CD4-positive, alpha-beta T cell treated with Interferon gamma for 1 hour (primary cell): ENCODE measurements at places on chromosomes 7 and 10.

DNA sequence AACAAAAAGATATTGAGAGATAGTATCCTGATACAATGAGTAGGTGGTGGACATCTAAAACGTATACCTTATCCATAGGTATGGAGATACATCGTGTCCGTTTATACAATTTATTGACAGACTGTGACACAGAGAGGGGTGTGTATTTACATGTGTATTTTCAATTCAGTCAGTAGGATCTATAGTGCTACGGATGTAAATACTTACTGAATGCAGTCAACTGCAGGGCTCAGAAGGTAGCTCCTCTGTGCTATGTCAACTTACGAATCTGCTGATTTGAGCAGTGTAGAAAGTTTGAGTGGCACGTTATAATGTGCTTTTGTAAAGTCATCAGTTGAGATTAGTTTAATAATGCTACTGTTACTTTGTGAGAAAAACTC, 626 bp downstream of the ZNF804B start:
- DNase-seq = no peak

GRCh38 chr10:100882671-100883311, 30.0 kb upstream of the SLF2 start:
- DNase-seq = no peak

DNA sequence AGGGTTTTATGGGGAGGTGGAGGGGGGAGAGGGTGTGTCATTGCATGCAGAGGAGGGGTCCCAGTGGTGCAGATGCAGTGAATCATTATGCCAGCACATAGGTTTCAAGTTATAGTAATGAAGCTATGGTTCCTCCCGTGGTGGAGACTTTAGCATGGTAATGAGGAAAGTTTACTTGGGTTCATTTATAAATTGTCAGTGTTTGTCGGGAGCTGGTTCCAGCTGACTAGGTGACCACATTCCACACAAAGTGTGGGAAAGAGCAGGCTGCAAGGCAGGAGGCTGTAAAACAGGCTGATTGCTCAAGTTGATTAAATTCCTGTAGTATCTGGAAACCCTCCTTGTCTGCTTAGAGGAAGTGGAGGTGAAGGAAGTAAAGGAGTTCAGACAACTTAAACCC, 78.9 kb downstream of the SRI start:
- no peak for DNase-seq

DNA sequence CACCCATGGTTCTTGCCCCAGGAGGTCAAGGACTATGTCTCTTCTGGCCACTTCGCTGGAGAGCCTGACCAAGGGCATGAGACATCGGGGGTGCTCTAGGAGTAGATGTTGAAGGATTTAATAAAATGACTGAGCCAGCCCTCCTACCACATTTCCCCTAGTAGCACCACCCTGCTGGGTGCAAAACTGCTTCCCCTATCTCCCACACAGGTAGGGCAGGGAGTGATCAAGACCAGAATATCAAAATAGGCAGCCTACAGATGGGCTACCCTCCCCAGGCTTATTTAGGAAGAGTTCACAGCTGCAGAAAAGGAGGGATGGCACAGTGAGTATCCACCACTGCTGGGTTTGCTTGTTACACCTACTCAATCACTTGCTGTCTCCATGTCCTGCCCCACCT, 103.9 kb downstream of the FGFR2 start:
- no peak for DNase-seq

GRCh38 chr7:151408839-151409666, 785 bp downstream of the WDR86 start:
- DNase-seq = peak; percentile 86

GRCh38 chr10:128781637-128782036, 655.4 kb upstream of the MKI67 start:
- no peak for DNase-seq

GRCh38 chr7:67448271-67448670, 451.6 kb downstream of the TYW1 start:
- no peak for DNase-seq

- DNase-seq = no peak
Measured at GRCh38 chr7:25665374-25665773, 437.1 kb upstream of the NPVF start.

- no peak for DNase-seq
Measured at GRCh38 chr7:88835147-88835728, 39.7 kb upstream of the TEX47 start.

DNA sequence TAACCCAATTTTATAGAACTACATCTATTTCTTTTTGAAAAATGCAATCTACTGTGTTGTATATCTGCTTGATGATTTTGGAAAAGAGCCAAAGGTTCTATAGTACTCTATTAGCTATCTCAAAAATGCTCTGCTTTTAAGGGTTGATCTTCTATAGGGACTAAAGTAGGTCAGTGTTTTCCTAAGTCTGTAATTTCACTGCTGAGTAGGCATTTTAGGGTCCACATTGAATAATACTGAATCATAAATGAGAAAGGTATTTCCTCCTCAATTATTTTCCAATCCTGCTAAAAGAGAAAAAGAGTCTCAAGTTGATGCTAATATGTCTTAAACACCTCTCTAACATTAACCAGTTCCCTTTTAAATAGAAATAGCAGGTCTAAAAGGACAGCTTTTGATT, 244.2 kb downstream of the LHFPL3 start:
- no peak for DNase-seq

DNA sequence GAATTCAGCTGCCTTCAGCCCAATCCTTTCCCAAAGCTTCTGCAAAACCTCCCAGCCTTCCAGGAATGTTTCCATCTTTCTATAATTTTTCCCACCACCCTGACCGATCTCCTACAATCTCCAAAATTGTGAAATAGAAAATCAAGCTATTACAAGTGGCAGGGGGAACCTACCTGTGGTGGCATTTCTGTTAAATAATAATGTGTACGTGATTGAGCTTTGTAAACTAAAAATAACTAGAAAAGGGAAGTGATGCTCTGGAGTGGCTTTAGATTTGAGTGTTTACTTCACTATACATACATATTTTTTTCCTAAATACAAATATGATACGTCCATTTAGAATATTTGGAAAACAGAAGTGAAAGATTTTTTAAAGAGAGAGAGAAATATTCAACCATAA, 593.6 kb downstream of the GRM8 start:
- no peak for DNase-seq

DNA sequence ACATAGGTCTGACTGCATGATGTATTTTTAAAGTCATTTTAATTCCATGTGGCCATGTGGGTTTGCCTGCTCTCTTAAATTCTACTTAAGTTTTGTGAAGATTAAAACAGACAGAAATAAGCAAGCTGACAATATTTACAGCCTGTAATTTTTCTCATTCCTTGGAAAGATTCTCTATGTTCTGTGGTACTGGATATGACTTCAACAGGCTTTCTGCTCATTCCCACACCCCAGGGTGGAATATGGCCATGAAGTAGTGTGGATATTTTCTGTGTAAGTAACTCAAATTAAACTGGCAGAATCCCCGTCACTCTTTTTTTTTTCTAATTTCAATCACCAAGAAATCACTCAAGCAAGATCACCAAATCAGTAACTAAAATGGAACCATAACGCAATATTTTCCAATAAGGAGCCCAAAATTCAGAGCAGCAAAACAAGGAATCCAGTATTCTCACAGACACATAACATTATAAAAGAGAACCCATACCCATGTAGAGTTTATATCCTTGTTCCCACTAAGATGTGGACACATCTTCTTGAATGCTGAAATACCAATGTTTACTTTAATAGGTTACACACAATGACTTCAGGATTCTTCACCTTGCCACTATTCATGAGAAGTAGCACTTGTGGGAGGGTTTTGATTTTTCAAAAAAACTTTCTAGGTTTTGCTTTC, 5.7 kb downstream of the HOXA5 start:
- no peak for DNase-seq

GRCh38 chr7:28953633-28954032, 4.5 kb downstream of the TRIL start:
- no peak for DNase-seq

DNA sequence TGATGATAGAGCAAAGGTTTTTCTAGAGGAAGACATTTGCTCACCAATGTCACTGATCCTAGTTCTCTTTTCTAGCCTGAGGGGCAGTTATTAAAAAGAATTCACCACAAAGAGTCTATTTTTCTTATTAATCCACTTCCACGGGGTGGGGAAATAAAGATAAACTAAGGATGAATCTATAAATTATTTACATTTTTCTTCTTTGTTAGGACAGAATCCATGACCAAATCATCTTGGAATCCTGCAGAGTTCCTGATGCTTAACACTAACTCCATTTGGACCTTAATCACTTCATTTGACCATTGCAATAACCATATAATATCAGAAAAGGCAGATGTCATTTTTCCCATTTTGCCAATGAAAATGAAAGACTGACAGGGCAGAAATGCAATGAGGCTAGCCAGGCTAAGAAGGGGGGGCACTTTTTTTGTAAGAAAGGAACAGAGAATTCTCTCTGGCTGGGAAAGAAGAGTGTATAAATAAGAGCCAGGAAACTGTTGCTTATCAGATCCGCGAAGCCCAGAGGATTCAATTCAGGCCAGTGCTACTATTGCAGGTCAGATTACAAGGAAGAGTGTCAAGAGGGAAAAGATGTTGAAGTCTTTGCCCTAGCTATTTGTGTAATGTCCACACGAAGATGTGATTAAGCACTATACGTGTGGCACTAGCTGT, 433.2 kb downstream of the TNS3 start:
- no peak for DNase-seq

- DNase-seq = no peak
Measured at GRCh38 chr10:126519185-126519584, 130.9 kb upstream of the ADAM12 start.
